ENCODE measurements at places on chromosomes 6 and 20.
A peak's percentile ranks its signal among the peaks of the same experiment; 100 is the strongest.

GRCh38 chr6:91633374-91634111 is 1046.7 kb upstream of the MAP3K7 start:
- DNase-seq = no peak

DNA sequence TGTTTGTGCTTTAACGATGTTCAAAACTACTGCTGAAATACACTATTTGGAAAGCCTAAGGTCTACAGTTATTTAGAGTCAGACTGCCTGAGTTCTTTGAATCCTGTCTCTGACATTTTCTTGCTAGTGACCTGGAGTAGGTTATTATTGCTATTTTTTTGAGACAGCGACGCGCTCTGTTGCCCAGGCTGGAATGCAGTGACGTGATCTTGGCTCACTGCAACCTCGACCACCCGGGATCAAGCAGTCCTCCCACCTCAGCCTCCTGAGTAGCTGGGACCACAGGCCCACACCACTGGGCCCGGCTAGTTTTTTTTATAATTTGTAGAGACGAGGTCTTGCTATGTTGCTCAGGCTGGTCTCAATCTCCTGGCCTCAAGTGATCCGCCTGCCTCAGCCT is 96.6 kb downstream of the TIAM2 start:
- no peak for DNase-seq

DNA sequence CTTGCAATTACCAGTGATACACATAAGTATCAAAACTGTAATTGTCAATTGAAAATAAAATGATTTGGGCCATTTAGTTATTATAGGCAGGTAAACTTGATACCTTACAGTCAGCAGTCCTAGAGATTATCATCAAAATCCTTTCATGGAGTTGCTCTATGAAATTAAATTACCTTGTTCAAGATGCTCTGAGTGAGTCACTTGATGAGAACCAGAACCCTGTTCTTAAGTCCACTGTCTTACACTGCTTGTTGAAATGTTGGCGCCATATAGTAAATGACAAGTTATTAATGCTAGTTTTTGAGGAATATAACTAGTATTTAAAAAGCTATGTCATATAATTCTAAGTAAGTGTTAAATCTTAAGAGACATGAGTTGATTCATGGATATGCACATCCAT is 37.2 kb upstream of the BAG2 start:
- no peak for DNase-seq

- no peak for DNase-seq
Observed at GRCh38 chr6:136656121-136656520, 105.9 kb upstream of the MAP7 start.

GRCh38 chr6:160349020-160349441 is 853 bp downstream of the SLC22A3 start:
- DNase-seq = no peak

- peak; percentile 6 for DNase-seq
Observed at GRCh38 chr20:23048283-23049200, 930 bp downstream of the THBD start.

GRCh38 chr6:109978174-109979032 is at the start of gene GPR6:
GPR6 (plus strand) TSS chr6:109978311; CDS start chr6:109979113, 802 bp downstream.
- peak; percentile 9 for DNase-seq

DNA sequence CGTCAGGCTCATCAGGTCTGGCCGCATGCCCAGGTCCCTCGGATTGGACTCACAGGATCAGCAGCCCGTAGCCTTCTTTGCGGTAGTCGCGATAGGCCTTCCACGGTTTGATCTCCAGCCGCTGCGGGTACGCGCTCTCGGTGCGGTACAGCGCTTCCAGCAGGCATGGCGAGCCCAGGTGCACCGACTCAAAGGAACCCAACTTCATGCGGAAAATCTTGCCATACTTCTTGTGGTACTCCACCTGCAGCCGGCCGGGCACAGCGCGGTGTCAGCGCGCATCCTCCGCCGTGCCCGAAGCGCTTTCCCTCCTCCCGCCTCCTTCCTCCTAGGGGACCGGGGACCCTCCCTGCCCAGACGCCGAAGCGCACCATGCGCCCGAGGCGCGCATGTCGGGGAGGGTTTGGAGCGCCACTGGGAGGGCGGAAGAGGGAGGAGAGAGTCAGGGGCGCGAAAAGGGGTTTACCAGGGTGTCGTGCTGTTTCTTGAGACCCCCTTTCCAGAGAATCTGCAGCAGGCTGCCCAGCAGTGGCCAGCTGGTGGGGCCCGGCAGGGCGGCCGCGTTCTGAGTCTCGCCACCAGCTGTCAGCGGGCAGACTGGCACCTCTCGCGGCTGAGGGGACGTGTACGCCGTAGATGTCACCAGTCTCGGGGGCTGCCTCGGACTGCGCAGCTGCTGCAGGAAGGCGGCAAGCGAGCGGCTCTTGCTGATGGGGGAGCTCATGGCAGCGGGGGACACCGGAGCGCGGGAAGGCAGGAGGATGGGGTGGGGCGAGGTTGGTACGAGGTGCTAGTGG is 732 bp downstream of the CYP24A1 start:
- DNase-seq = no peak

DNA sequence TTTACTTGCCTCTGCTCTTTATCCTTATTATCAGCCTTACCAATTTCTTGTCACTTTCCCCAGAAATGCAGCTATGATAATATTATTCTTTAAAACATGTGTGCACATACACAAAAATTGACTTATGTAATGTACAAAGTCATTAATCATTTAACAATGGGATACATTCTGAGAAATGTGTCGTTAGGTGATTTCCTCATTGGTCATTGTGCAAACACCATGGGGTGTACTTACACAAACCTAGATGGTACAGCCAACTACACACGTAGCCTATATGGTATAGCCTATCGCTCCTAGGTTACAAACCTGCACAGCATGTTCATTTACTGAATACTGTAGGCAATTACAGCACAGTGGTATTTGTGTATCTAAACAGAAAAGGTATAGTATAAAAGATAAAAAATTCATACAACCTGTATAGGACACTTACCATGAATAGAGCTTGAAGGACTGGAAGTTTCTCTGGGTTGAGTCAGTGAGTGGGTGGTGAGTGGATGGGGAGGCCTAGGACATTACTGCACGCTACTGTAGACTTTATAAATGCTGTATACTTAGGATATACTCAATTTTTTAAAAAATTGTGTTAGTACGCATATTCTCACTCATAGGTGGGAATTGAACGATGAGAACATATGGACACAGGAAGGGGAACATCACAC is 56.9 kb downstream of the HIVEP1 start:
- DNase-seq = no peak

- no peak for DNase-seq
Observed at GRCh38 chr20:62596486-62596885, 45.8 kb upstream of the SLCO4A1 start.

DNA sequence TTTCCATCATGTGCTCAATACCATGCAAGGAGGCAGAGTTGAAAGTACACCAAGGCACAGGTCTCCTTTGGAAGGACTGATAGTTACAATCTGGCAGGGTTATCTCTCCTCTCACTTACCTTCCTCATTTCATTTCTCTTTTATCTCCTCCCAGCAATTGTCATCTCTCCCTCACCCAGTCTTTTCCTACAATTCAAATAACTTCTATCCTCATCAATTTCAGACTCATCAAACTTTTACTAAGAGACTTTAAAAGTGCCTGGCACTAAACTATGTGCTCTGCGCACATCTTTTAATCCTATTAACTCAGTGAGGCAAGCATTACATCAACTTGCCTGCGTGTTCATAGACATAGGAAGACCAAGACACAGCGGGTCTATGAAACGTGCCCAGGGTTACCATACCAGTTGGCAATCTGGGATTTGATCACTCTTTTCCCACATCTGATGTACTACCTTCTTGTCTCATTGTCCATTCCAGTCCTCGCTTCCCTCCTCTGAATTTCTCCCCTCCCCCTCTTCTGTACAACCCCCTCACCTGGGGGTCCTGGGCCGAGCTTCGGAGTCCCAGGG is 1.2 kb downstream of the VARS1 start:
- DNase-seq = no peak

GRCh38 chr6:111154981-111155380 is 67.7 kb downstream of the SLC16A10 start:
- no peak for DNase-seq

DNA sequence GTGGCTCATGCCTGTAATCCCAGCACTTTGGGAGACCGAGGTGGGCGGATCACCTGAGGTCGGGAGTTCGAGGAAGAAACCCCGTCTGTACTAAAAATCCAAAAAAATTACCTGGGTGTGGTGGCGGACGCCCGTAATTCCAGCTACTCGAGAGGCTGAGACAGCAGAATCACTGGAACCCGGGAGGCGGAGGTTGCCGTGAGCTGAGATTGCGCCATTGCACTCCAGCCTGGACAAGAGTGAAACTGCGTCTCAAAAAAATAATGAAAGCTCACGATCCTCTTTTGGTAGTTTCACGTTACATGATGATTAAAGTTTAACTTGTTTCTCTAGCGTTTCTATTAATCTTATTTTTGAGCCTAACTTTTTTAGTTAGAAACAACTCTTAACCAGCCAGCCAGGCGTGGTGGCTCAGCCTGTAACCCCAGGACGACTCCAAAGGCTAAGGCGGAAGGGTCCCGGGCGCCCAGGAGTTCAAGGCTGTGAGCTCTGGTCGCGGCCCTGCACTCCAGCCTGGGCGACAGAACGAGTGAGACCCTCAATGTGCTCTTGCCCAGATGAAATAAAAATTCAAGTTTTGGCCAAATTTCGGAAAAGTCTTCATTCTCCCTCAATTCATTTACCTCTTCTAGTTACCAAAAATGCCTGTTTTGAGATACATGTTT is 1.2 kb upstream of the WRNIP1 start:
- DNase-seq = no peak

GRCh38 chr6:138800377-138801150 is 4.7 kb downstream of the ECT2L start:
- no peak for DNase-seq

DNA sequence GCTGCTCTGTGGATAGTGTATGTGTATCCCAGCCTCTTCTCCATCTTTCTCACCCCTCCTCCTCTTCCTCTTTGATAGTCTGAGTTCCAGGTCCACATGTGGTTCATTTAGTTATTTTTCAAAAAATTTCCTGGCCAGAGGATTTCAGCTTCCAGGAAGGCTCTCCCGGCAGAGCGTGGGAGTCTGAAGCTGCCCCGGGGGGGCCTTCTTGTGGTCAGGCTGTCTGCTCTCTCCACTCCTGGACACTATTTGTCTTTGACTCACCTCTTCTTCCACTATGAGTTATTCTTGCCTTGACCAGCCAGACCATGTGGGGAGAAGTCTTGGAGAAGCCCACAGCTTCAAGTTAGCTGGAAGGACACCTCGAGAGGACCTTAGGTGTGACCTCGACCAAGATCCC is 258.8 kb downstream of the CDC5L start:
- no peak for DNase-seq

DNA sequence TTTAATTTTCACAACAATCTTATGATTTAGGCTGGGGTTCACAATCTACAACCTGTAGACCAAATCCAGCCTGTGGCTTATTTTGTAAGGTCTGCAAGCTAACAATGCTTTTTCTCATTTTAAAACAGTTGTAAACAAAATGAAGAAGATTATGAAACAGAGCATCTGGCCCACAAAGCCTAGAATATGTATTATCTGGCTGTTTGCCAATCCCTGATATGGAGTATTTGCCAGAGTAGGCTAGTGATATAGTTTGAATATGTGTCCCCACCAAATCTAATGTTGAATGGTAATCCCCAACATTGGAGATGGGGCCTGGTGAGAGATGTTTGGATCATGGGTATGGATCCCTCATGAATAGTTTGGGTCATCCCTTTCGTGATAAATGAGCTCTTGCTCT is 201.8 kb downstream of the DHX35 start:
- DNase-seq = no peak

- no peak for DNase-seq
Observed at GRCh38 chr6:166377721-166378120, 5.0 kb downstream of the MPC1 start.

DNA sequence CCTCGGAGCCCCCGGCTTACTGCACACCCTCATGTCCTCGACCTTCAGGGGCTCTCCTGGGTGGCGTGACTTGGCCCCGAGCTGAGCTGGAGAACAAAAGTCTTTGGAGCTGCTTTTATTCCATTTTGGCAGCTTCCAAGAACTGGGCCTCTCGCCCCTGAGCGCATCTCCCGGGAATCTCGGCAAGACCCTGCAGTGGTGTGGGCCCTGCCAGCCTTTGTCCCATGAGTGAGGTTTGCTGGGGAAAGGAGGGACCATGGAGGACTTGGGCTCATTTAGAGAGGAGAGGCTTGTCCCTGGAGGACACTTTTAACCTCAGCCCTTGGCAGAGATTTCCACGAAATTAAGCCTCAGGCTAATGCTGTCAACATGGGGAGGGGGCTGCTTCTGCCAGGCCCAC is 62.3 kb upstream of the SLCO4A1 start:
- no peak for DNase-seq
